Epithelial cell of esophagus (primary cell): ENCODE measurements at places on chromosomes 5 and 9.

DNA sequence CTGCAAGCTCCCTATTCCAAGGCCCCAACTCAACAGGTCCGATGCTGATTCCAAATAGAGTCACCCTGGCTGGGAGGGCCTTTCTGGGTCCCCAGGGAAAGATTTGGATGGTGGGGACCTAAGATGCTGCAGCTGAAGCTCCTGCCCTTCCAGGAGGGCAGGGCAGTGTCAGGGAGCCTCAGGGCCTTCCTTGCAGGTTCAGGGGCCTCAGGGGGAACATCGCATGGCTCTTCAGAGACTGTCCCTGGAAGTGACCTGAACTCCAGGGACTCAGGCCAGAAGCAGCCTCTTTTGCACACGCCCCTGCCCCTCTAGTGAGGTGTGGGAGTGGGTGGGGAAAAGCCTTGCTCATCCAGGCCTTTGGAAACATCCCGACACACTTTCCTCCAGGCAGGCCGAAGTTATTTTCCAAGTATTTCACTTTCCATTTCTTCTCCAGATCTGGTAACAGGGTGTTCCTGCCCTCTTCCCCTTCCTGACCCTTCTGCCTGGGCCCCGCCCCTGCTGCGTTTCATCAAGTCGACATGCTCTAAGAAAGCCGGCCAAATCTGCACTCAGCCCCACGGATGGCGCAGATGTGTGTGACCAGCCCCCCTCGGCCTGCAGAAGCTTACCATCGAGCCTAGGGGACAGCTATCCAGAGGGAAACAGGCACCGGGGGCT is 159.5 kb downstream of the FGF18 start:
- no peak for DNase-seq

DNA sequence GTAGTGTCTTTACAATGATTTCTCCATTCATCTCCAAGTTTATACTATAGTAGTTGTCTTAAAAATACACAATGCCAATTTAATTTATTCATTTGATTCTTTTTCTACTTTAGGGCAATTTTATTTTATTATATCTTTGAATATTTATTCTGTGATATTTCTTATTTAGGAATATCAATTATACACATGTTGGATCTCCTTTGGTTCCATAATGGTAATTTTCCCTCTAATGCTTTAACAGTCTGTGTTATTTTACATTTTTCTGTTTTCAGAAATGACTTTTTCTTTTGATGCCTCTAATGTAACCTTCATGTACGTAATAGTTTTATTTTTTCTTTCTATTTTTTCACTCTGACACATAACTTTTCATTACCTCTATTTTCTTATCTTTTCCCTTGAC is 153.0 kb downstream of the CSNK1G3 start:
- DNase-seq = no peak

DNA sequence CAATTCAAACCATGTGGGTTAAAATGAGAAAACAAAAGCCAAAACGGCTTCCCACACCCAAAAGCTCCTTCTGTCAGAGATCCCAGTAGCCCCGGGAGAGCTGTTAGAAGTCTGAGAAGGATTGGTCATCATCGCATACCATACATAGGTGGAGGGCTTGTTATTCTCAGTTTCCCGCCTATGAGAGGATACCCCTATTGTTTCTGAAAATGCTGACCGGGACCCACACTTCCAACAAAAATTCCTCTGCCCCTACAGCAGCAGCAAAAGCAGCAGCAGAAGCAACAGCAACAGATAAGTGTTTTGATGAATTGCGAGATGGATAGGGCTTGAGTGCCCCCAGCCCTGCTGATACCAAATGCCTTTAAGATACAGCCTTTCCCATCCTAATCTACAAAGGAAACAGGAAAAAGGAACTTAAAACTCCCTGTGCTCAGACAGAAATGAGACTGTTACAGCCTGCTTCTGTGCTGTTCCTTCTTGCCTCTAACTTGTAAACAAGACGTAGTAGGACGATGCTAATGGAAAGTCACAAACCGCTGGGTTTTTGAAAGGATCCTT is at the start of gene TEK:
Gene TEK, plus strand, starts transcription at position 245 of the 561 bp plus-strand sequence. CDS start 366 bp downstream, outside the sequence.
- no peak for DNase-seq

DNA sequence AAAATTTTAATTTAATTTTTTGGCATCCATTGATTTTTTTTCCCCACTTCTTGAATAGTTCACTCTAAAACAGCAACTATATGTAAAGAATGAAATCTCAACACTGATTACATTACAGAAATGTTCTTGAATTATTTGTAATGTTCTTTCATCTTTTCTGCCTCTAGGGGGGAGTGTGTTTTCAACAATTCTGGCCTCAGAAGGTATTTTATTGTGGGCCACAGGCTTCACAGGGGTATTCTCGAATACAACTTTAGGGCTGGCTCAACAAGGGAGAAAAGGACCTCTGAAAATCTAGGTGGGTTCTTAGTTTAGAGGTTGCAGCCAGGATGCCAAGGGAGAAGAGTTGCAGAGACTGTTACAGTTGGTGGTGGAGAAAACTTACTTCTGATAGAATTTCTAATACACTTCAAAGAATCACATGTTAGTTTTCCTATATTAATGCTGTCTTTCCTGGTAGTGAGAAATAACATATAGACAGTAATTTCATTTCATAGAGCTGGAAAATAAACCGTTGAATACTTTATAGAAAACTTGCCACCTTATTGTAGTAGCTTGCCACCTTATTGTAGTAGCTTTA is 3.6 kb upstream of the NPR3 start:
- peak; percentile 36 for DNase-seq

DNA sequence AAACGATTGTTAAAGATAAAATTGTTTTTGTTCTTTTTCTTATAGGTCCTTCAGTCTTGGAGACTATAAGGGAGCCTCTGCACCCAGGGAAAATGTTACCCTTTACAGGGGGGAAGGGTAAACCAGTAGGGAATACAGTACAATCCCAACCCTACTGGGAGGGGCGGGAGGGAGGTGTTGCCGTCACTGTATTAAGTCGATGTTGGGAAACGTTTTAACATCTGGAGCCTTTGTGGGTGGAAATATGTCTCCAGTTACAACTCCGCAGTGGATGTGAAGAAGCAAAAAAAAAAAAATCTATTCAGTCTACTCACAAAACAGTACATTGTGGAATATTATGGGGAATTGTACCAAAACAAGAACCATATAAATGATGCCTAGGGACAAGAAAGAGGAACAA is 47.2 kb upstream of the FCHO2 start:
- no peak for DNase-seq

GRCh38 chr5:139707445-139708003 is 59.4 kb downstream of the CXXC5 start:
- no peak for DNase-seq

GRCh38 chr5:170334626-170335025 is 37.0 kb upstream of the LCP2 start:
- DNase-seq = no peak

GRCh38 chr9:129506892-129507291 is 114.0 kb downstream of the C9orf50 start:
- DNase-seq = no peak

DNA sequence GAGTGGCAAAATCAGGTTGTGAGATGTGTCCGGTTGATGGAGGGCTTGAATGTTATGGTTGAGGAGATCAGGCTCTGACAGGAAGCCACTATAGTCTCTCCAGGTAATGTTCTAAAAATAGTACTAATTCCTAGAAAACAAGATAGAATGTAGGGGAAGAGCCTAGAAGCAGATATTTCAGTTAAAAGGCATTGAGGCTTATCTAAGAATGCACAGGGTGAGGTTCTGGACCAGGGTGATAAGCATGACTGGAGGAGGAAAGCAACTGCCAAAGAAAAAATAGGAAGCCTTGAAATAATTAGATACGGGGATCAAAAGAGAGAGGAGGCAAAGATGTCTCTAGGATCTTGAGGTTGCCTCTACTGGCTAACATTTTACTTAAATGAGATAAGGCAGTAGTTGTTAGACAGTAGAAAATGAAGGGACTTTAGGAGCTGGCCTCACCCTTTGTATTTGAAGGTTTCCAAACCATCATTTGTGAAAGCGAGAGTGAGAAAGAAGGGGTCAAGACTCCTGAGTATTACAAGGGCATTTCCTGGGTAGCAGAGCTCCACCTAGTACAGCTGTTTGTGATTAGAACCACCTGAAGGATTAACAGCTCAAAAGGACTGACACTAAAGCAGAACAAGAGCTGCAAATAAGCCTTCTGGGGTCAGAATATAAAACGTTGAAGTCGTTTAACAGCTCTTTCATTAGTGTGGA is 15.4 kb upstream of the ARL15 start:
- no peak for DNase-seq

GRCh38 chr5:76746677-76747076 is 30.8 kb downstream of the F2R start:
- no peak for DNase-seq
